ENCODE measurements at places on chromosomes 12 and 14.

DNA sequence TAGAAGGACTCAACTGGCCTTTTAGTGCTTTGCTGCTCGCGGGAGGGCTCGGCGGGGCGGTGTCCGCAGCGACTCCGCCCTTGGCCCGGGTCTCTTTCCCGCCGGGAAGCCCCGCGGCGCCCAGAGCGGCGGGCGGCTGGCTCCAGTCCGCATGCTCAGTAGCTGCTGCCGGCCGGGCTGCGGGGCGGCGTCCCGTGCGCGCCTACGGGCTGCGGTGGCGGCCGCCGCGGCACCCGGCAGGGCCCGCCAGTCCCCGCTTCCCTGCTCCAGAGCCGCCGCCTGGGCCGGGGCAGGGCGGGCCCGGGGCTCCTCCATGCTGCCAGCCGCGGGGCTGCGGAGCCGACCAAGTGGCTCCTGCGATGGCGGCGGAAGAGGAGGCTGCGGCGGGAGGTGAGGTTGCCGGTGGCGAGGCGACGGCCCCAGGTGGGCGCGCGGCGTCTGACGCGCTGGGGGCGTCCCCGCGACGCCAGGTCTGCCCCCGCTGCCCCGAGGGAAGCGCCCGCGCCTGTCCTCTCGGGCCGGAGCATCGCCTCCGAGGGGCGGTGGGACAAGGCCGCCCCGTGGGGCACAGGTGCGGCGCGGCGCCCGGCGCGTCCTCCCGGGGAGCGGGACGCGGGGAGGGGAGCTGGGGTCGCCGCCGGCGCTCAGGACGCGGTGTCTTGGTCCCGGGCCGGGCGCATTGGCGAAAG, at the start of gene BMAL2:
Gene BMAL2, plus strand, starts transcription at position 123 of the 689 bp plus-strand sequence. Its CDS starts 237 bp downstream, at position 360.
- peak; percentile 77 for DNase-seq

DNA sequence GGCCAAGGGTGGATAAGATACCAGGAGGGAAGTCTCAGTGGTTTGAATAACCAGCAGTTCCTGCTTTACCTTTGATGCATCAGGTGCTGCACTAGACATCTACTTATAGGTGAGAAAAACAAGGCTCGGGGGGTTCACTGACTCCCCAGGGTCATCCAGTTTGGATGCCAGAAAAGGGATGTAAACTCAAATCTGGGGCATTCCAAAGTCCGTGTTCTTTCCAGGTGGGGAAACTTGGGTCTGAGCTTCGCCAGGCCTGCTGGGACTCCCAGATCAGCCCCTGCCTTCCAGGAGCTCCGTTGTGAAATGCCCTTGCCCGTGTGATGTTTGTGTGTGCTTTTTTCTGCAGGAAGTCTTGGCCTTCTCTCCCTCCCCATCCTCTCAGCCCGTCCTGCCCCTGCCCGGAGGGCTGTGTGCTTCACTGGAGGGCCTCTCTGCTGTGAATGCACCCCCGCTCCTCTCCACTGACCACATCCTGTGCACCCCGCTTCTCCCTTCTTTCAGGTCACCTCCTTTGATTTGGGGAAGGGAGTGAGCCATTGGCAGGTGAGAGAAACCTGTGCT, 42.1 kb downstream of the TSPAN9 start:
- no peak for DNase-seq

DNA sequence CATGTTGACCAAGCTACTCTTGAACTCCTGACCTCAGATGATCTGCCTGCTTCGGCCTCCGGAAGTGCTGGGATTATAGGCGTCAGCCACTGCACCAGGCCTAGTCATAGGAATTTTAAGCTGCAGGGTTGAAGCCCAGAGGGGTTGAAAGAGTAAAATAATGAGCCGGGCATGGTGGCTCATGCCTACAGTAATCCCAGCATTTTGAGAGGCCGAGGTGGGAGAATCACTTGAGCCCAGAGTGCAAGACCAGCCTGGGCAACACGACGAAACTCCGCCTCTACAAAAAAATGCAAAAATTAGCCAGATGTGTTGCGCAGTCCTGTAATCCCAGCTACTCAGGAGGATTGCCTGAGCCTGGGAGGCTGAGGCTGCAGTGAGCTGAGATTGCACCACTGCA, 69.6 kb downstream of the GALNT8 start:
- no peak for DNase-seq

GRCh38 chr14:104827177-104828055, 26.5 kb downstream of the ZBTB42 start:
- DNase-seq, result peak; percentile 93

DNA sequence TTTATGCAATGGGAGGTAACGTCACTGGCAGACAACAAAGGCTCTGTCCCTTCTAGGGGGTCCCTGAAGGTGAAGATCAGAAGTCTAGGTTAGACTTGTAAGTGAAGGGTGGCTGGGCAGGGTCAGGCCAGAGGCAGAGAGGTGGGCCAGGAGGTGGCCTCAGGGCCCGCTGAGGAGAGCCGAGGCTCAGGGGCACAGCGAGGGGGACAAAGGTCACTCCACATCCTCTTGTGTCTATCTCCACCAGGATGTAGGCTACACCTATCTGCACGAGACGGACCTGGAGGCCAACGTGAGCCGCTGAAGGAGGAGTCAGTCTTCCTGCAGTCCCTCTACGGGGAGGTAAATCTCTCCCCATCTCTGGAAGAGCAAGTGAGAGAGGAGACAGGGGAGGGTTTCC, 20.3 kb downstream of the KRT85 start:
- DNase-seq, result no peak

DNA sequence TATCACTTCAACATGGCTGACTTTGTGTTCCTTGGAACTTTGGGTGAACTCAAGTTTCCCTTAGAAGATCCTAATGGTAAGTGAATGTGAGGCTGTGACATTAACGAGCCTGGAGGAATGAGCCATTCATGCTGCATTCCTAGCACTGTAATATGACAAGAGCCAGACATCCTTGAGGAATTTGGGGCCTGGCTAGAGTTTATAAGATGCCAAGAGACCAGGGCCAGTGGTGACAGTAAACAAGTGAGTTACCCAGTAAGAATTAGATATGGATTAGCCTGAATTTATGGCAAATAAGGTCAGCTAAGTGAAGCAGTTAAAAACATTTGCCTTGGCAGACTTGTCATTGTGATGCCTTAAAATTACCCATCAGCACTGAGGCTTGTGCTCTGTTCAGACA, 232.4 kb downstream of the AKAP6 start:
- DNase-seq, result no peak

- DNase-seq, result peak; percentile 90
Measured at GRCh38 chr12:56029666-56030293, 8.9 kb downstream of the IKZF4 start.

DNA sequence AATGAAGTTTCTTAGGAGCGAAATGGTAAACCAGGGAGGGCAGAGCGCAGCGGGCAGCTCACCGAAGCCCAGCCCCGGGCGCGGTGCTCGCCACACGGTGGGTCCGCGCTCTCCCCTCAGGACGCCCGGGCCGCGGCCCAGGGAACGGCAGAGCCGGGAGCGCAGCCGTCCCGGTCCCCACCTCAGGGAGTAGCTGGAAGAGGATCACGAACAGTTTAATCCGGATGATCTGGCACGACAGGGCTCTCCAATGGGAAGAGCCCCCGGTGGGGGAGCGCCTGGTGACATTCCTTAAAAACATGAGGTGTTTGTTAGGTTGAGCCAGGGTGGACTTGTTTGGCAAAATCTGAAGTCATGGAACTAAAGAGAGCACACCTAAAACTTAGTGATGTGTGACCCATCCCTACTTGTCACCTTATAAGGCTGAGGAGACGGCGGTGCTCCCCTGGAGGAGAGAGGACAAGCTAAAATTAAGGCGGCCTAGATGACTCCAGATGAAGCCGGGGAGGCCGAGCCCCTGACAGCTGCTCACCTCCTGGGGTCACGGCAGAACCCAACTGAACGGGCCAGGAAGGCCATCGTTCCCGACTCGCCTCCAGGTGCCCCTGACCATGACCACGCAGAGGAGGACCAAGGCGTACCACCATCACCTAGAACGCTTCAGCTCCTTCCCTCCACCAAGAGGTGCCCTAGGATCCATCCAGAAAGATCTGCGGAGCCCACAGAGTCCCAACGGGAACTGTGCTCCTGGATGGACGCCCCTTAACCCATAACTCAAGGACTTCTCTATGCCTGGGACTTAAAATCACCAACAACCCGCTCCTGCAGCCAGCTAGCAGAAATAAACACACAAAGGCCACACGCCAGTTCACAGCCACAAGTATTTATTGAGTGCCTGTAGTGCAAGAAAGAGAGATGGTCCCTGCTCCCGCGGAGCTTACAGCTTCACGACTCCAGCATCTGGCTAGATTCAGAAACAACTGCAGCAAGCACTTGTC, 866 bp upstream of the PITPNM2 start:
- peak; percentile 33 for DNase-seq

GRCh38 chr12:105455261-105455660, 124.8 kb downstream of the C12orf75 start:
- no peak for DNase-seq

GRCh38 chr12:104490186-104490585, 33.4 kb downstream of the CHST11 start:
- no peak for DNase-seq

DNA sequence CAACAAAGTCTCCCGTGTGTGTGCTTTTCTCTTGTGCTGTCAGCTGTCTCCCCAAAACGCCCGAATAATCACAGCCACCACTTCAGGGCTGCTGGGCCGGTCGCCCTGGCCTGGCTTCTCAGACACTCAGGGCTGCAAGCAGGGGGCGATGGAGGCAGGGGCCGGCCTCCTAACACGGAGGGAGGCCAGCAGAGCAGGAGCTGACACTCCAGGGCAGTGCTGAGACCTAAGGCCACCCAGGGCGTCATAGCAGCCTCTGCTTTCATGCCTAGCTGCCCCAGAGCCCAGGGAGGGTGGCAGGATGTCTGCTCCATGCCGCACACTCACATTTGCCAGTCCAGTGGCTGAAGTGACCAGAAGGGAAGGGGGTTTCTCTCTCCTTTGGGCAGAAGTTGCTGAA, 25.6 kb downstream of the STX2 start:
- no peak for DNase-seq

DNA sequence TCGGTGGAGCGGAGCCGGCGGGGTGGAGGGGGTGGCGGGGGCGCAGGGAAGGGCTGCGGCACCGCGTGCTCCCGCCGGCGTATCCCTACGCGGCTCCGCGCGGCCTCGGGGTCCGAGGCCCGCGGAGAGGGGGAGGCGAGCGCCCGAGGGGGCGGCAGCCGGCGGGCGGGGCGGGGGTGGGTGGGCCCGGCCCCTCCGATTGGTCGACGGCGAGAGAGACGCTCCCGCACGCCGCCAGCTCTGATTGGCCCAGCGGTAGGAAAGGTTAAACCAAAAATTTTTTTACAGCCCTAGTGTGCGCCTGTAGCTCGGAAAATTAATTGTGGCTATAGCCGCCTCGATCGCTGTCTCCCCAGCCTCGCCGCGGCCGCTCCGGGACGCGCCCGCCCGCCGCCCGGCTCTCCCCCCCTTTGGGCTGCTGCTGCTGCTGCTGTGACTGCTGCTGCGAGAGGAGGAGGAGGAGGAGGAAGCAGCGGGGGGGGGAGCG, at the start of gene FOXG1:
Gene FOXG1, plus strand, starts transcription at position 319 of the 487 bp plus-strand sequence. CDS start 493 bp downstream, outside the sequence.
- peak; percentile 84 for DNase-seq

DNA sequence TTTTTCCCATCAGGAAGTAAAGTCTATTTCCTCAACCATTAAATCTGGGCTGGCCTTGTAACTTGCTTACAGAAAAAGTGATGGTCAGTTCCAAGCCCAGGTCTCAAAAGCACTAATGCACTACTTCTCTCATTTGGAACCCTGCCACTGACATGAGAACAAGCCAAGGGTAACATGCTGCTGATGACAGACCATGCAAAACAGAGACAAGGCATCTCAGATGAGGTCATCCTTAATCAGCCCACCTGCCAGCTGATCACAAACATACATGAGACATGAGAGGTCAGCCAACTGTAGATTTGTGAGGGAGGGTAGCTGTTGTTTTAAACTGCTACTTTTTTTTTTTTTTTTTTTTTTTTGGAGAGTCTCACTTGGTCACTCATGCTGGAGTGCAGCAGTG, 16.2 kb downstream of the TWF1 start:
- no peak for DNase-seq

GRCh38 chr12:78157199-78157598, 326.5 kb downstream of the NAV3 start:
- no peak for DNase-seq
